HCT116 (cell line): ENCODE measurements at places on chromosomes 11 and 22.

- DNase-seq, result no peak
Observed at GRCh38 chr11:66858186-66858938, 1.5 kb downstream of the LRFN4 start.

- DNase-seq, result no peak
Observed at GRCh38 chr11:83257761-83258168, 28.4 kb downstream of the CCDC90B start.

DNA sequence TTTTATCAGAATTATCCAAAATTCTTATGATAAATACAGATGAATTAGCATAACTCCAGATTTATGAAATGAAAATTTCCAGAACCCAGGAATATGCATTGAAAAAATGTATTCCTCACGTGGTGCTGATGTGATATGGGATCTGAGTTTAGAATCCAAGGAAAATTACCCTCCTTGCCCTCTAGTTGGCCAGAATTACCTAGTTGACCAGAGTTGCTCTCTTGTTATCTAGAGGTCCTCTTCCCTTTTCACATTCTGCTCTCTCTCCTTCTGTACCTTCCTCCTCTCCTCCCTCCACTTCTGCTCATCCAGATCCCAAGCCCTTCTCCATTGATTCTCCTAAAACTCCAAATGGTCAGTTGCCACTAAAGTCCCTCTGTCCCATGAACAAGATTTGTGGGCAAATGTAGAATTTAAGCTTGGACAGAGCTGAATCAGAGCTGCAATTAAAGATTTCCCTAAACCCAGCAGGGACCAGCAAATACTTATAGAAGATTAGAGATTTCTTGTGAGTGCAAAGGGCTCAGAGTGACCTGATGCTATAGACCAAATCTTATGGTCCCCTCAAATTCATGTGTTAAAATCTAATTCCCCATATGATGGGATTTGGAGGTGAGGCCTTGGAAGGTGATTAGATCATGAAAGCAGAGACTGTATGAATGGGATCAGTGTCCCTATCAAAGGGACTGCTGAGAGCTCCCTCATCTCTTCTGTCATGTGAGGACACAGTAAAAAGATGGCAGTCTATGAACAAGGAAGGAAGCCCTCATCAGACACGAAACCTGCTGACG lies 103.2 kb upstream of the IGLL5 start:
- no peak for DNase-seq

GRCh38 chr22:17258015-17258787 lies 39.0 kb upstream of the ADA2 start:
- no peak for DNase-seq

- no peak for DNase-seq
Observed at GRCh38 chr22:22407061-22407460, 101.5 kb downstream of the ZNF280B start.

GRCh38 chr11:119676461-119677020 lies 52.5 kb downstream of the NECTIN1 start:
- DNase-seq, result no peak

DNA sequence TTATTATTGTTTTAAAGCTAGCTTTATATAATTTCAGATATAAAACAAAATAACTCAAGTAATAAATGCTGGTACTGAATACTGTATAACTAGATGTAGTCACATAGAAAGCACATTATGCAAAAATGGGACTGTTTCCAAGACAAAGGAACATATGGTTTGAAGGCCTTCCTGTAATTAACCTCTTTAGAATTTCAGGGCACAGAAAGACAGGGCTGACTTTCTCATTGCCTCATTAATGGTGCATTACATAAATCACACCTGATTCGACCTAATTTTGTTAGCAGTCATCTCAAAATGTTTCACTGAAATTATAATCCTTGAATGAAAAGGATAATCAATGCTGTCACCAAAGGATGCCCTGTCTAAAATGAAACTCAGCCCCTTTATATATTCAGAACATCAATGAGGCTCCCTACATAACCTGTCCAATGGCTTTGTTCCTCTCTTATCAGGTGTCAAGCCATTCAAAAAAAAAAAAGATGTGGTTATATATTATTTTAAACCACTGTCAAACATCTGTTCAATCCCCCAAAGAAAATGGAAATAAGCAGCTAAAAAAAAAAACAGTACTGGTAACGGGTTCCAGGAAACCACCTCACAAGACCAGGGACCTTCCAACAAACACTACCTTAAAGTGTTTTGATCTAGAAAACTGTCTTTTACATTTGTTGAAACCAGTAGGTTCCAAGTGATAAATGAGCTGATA lies 77.4 kb downstream of the FAM168A start:
- no peak for DNase-seq

DNA sequence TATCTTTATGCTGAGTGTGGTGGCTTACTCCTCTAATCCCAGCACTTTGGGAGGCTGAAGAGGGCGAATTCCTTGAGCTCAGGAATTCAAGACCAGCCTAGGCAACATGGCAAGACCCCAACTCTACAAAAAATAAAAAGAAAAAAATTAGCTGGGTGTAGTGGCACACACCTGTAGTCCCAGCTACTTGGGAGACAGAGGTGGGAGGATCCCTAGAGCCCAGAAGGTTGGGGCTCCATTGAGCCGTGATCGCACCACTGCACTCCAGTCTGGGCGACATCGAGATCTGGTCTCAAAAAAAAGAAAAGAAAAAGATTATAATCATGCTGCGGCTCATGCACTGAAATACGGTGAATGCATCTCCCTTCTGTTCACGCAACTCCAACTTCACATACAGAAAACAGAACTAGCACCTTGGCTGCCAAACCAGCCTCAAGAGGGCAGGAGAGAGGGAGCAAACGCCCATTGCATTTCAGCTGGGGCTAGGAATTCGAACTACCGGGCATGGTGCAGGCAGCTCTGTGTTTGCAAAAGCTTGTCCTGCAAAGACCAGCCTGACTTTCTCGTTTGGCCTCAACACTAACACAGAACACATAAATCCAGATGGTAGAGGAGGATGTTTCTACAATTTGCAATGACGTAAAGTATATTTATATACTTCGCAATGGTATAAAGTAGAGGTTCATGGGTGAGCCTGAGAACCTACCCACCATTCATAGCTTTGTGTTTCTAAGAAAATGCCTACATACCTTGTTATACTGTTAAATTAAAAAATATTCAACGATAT lies 6.3 kb upstream of the SYNGR1 start:
- peak; percentile 36 for DNase-seq

- no peak for DNase-seq
Observed at GRCh38 chr11:132237781-132238180, 867.4 kb downstream of the NTM start.

DNA sequence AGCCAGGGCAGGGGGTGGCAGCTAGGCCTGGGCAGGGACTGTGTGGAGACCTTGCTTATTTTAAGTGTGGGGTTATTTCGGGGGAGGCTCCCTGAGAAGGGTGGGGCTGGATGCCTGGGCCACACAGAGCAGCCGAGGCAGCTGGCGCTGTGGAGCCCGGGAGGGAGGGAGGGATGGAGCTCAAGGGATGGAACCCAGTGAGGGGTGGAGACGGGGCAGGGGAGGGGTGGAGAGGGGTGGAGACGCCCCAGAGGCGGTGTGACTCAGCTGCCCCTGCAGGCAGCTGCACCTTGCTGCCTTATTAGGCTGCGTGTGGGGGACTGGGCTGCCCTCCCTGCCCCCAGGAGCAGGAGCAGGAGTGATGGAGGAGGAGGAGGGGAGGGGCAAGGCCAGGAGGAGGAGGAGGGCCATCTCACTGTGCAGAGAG lies 9.8 kb upstream of the TSSC4 start:
- DNase-seq, result no peak

DNA sequence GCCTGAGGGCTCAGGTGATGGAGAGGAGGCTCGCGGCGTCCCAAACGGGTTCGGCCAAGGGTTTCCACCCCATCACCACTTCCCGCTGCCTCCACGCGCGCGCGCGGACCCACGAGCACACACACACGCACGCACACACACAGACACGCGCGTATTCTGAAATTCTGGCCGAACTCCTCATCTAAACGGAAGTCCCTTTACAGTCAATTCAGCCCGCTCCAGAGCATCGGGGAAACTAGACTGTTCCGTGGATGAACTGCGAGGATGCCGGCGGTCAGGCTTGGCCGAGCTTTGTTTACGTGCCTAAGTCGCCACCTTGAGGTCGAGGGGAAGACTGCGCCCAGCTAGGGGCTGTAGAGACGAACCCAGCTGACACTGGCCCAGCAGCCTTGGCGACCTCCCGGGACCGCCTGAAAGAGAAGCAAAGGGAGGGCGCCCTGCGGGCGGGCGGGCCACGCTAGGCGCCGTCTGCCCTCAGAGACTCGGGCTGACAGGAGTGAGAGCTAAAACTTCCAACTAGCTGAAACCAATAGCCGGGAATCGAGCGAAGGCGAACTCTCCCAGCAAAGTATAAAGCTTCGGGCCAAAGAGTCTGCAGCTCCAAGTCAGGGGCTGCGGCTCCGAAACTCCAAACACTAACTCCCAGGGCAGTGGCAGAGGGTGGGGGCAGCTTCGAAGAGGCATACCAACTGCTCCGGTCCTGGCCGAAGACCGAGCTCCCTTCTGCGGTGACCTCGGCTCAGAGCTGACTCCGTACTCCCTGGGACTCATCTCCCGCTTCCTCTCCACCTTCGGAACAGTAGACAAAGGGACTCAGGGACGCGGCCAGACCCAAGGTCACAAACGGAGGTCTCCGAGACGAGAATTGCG lies 124.7 kb upstream of the C11orf58 start:
- peak; percentile 61 for DNase-seq

GRCh38 chr11:117019871-117020270 lies 78.4 kb downstream of the SIK3 start:
- no peak for DNase-seq

GRCh38 chr11:33329705-33330329 lies 72.6 kb downstream of the HIPK3 start:
- DNase-seq, result peak; percentile 48

GRCh38 chr11:75595429-75595828 lies 33.4 kb downstream of the SERPINH1 start:
- DNase-seq, result no peak

GRCh38 chr22:34743110-34743751 lies 322.7 kb upstream of the ISX start:
- no peak for DNase-seq

DNA sequence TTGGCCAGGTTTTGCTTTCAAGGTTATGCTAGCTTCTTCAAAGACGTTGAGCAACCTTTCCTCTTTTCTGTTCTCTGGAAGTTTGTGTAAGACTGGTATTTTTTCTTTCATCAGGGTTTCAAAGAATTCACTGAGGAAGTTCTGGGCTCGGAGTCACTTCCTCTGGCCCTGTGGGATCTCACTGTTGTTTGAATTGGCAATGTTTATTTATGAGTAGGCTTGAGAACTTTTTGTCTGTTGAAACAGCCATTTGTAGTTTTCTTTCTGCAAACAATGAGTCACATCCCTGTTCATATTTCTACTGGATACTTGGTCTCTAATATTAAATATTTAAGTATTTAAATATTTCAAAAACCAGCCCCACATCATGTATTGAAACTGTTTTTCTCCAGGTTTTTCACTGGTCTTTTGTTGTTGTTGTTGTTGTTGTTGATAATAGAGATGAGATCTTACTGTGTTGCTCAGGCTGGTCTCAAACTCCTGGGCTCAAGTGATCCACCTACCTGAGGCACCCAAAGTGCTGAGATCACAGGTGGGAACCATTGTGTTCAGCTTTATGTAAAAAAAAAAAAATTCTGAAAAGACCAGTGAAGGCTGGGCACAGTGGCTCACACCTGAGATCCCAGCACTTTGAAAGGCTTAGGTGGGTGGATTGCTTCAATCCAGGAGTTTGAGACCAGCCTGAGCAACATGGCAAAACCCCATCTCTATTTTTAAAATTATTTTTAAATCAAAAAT lies 26.9 kb downstream of the SUSD2 start:
- DNase-seq, result peak; percentile 95

DNA sequence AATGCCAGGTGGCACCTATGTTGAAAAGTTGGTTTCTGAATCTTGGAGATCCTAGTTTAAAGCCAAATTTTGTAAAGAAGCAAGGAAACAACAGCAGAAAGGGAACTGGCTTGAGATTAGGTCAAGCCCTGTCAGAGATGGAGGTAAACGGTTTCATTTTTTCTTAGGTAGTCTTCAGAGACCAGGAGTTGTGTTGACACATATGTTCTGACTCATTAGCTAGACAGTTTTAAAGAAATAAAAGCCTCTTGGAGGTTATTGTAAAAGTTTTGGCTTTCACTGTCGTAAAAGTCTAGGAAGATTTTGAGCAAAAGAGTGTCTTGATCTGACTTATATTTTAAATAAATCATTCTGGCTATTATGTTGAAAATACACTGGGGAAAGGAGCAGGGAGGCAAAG lies 151.5 kb upstream of the CTSC start:
- DNase-seq, result no peak

DNA sequence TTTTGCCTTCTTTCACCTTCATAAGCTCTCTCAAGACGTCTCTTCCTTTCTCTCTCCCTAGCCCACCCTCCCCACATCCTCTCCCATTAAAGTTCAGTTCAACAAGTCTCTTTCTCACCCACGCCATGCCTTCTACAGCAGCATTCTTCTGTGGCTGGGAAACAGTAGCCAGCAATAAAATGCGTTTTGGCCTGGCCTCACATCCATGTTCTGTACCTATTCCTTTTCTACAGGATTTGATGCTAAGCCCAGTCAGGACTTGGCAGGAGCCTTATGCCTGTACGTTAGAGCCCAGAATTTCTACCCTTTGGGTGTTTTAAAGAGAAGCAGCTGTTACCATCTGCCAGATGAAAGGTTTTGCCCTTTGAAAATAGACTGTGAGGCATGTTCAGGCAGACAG lies 7.1 kb upstream of the CD44 start:
- DNase-seq, result no peak

DNA sequence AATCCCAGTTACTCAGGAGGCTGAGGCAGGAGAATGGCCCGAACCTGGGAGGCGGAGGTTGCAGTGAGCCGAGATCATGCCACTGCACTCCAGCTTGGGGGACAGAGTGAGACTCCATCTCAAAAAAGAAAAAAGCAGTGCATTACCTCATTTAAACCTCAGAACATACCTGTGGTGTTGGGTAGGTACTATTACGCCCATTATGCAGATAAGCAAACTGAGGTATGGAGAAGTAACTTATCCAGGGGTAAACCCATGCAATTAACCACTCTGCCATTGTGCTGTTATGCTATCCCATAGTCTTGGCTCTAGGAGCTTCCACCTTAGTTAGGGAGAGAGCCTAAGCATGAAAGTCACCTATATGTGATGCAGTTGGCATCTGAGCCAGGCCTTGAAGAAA lies 2.3 kb upstream of the SEC14L3 start:
- no peak for DNase-seq

DNA sequence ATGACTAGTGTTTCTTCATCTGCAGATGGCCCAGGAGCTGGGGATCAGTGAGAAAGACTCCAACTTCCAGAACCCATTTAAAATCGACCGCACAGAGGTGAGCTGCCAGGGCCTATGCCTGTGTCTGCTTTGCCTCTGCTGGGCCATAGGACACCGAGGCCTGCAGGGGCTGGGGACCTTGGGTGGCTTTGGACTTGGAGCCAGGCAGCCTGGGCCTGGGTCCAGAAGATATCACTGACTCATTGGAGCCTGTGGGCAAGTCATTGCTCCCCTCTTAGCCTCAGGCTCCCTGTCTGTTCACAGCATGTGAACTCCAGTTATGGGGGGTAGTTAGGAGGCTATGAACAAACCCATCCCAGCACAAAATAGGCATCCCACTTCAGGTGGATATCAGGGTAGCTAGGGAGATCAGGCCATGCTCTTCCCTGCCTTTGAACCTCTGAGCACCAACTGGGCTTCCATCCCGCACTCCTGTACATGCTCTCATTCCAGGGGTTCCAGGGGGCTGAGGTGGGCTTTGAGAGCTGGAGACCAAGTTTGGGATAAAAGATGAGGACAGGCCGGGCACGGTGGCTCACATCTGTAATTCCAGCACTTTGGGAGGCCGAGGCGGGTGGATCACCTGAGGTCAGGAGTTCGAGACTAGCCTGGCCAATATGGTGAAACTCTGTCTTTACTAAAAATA lies 13.4 kb downstream of the CCDC134 start:
- no peak for DNase-seq
